ENCODE measurements at places on chromosomes 2 and 18.

- no peak for DNase-seq
Measured at GRCh38 chr18:25240420-25240770, 111.6 kb downstream of the ZNF521 start.

GRCh38 chr2:36677386-36677785 is 19.1 kb upstream of the VIT start:
- no peak for DNase-seq

DNA sequence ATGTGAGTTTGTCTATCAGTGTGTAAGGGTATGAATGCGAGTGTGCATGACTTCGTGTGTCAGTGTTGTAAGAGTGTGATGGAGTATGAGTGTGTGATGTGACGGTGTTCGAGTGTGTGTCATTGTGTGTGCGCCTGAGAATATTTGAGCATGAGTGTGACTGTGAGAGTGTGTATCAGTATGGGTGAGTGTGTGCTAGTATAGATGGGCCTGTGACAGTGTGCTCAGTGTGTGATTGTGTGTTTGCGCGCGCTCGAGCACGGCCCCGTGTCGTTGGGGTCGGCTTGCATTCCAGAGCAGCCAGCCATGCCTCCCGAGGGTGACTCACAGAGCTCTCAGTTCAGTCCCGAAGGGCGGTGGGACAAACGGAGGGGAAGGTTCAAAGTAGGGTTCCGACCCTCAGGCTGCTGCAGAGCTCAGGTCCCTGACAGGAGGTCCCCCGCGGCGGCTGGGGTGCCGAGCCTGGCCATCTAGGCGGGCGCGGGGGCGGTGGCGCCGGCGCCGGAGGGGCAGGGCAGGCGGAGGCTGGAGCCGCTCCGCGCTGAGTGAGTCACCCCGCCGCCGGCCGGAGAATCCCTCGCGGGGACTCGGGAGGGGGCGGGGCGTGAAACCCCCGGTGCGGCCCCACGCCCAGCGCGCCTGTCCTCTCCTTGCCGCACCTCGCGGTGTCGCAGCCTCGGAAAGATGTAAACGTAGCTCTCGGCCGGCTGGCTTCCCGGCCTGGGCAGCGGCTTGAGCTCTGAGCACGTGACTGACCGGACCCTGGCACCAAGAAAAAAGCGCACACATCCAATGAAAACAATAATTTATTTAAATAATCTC is 3.8 kb downstream of the DLX2 start:
- no peak for DNase-seq

DNA sequence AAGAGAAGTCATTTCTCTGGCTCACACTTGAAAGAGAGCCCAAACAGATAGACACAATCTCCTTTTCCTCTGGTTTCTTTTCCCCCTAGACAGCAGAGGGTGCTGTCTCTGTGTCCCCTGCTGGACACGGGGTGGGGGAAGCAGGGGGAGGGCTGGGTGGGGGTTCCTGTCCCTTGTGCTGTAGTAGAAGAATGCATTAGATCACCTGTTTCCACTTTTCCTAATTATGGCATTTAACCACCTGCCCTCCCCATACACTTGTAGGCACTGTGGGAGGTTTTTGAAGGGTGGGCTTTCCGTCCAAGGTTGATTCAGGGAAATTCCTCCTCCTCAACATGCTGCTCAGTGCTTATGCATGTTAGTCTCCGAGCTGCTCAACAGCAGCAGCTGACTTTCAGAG is 206.2 kb upstream of the EPAS1 start:
- DNase-seq, result no peak

- DNase-seq, result no peak
Measured at GRCh38 chr2:58429014-58429875, 188.1 kb upstream of the FANCL start.
